ENCODE measurements at places on chromosomes 4 and X. TPM values are rescaled to one million over a fixed set of nuclear protein-coding genes. Genes with fewer than 3 reads are reported as not detected.

HNRNPD gene
- 71.8 TPM for total RNA-seq

GPRIN3 gene
- total RNA-seq: 3.0 TPM

DNA sequence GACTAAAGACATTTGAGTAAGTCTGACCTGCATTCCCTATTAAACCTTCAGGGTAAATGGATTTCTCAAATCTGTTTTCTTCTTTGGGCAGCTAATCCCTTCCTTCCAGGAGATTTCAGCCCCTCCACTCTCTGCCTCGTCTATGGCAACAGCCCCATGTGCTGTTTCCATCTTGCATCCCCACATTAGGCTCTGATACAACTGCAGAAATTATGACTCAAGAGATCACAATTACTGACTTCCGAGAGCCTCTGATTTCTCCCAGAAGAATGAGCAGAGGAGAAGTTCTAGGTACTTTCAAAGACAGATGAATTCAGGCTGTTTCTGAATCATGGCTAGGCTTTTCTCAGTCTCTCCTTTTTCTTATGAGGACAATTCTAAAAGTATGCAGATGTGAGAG, 38.7 kb downstream of the RAI2 start:
- no peak for DNase-seq
- H3K36me3 ChIP-seq: no peaks in the 10 kb centered on the region
- no peaks in the 10 kb centered on the region for H3K4me1 ChIP-seq
- H3K27ac ChIP-seq: no peak overlapping the region
- no peaks in the 10 kb centered on the region for H3K27me3 ChIP-seq

GRCh38 chrX:127177966-127178365, 358.4 kb downstream of the PRR32 start:
- DNase-seq: no peak
- H3K36me3 ChIP-seq: no peaks in the 10 kb centered on the region
- no peak overlapping the region for H3K4me3 ChIP-seq
- H3K4me1 ChIP-seq: no peaks in the 10 kb centered on the region
- H3K27me3 ChIP-seq: no peaks in the 10 kb centered on the region
- no peak overlapping the region for H3K27ac ChIP-seq

DNA sequence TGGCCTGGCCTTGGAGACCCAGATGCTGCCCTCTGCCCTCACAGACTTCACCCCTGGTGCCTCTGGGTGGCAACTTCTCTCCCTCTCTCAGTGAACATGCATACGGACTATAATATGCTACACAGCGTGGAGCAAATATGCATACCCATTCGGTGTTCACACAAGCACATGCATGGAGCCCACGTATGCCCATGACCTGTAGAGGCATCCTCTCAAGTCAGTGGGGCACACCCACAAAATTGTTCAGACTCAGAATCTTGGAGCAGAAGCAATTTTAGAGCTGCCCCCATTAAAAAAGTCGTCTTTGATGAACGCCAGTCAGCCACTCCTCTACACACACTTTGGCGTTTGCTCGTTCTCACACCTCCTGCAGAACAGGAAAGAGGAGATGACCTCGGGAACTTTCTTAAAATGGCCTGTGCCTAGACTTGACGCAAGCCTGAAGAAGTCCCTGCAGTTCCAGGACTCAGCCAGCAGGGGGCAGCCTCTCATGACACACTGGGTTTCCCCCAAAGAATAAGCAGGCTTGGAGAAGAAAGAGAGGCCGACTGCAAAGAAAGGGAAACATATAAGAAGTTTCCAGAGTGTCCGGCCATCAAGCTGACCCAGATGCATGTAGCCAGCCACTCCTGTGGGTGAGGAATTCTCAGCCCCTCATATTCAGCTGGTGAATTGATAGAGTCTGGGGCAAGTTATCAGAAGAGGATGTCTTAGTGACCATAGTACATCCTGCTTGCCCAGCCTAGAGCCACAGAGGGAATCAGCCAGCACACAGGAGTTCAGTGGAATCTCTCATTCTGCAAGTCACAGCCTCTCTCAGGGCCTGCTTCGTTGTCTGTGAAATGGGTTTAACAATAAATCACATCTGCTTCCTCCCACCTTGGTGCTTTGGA, 17.3 kb downstream of the APLN start:
- H3K4me3 ChIP-seq: no peak overlapping the region
- no peaks in the 10 kb centered on the region for H3K36me3 ChIP-seq

- H3K4me3 ChIP-seq: no peak overlapping the region
- H3K27ac ChIP-seq: no peak overlapping the region
- no peaks in the 10 kb centered on the region for H3K4me1 ChIP-seq
- DNase-seq: no peak
- H3K36me3 ChIP-seq: no peaks in the 10 kb centered on the region
These were observed 277.6 kb downstream of the BCOR start for GRCh38 chrX:39819921-39820849.

GRCh38 chr4:69120870-69121269, 24.6 kb downstream of the UGT2B7 start:
- no peaks in the 10 kb centered on the region for H3K4me1 ChIP-seq
- H3K36me3 ChIP-seq: no peaks in the 10 kb centered on the region
- no peak for DNase-seq
- H3K4me3 ChIP-seq: no peak overlapping the region
- H3K27me3 ChIP-seq: no peaks in the 10 kb centered on the region

Measured in pancreas (tissue), 10 donors.